ENCODE measurements at places on chromosomes 13 and 19.

- no peak for DNase-seq
These were observed 98.8 kb downstream of the ING1 start for GRCh38 chr13:110812121-110812868.

- DNase-seq = no peak
These were observed 47.6 kb upstream of the MAP3K10 start for GRCh38 chr19:40143612-40144011.

GRCh38 chr19:51398096-51398704 lies 7.8 kb upstream of the C19orf84 start:
- no peak for DNase-seq

DNA sequence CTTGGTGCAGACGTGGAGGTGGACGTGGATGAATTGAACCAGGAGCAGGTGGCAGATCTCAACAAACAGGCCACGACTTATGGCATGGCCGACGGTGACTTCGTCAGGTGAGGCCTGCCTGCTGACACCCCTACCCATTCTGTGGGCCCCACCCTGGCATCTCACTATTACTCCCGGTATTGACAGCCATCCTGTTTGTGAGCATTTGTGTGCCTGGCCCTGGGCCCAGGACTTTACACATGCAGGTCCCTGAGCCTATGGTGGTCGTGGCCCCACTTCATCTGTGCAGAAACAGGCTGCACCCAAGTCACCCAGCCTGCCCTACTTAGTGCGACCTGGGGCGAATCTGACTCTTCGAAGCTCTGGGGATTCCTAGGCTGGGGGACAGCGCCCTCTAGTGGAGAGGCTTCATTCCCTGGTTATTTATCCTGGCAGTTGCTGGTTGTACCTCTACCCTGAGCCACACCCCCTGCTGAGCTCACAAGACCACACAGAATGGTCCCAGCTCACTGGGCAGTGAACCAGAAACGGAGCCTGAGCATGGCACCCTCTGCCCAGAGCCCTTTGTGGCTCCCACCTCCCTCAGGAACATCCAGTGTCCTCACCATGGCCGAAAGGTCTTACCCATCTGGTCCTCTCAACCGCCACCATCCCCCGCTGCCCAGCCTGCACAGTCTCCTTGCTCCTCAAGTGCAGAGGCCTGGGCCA lies 16.9 kb downstream of the ZNF296 start:
- peak; percentile 77 for DNase-seq

DNA sequence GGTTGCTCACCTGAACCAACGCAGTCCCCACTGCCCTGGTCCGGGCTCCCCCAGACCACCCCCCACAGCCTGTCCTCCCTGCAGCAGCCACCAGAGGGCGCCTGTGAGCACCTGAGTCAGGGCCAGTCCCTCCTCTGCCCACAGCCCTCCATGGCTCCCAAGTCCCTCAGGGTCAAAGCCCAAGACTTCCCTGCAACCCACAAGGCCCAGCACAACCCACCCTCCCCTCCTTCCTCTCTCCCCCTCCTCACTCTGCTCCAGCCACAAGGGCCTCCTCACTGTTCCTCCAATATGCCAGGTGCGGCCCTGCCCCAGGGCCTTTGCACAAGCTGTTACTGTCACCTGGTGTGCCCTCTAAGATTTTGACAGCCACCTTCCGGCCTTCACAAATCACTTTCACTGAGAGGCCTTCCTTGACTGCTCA lies 10.9 kb downstream of the GNA15 start:
- DNase-seq = no peak

DNA sequence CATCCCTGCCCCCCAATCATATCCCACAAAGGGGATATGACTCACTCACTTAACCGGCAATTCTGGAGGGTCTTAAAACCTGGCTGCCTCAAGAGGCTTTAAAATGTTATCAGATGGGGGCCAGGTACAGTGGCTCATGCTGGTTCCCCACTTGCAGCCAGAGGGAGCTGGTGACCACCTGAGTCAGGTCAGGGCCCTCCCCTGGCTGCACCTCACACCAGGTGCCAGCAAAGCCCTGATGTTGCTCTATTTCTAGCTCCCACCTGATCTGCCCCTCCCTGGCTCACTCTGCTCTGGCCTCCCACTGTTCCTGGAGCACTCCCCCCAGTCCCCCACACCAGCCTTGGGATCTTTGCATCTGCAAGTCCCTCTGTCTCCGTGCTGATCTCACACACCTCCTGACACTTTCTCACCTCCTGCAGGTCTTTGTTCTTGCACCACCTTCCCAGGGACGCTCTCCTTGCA lies 14.2 kb downstream of the HPN start:
- DNase-seq = no peak

DNA sequence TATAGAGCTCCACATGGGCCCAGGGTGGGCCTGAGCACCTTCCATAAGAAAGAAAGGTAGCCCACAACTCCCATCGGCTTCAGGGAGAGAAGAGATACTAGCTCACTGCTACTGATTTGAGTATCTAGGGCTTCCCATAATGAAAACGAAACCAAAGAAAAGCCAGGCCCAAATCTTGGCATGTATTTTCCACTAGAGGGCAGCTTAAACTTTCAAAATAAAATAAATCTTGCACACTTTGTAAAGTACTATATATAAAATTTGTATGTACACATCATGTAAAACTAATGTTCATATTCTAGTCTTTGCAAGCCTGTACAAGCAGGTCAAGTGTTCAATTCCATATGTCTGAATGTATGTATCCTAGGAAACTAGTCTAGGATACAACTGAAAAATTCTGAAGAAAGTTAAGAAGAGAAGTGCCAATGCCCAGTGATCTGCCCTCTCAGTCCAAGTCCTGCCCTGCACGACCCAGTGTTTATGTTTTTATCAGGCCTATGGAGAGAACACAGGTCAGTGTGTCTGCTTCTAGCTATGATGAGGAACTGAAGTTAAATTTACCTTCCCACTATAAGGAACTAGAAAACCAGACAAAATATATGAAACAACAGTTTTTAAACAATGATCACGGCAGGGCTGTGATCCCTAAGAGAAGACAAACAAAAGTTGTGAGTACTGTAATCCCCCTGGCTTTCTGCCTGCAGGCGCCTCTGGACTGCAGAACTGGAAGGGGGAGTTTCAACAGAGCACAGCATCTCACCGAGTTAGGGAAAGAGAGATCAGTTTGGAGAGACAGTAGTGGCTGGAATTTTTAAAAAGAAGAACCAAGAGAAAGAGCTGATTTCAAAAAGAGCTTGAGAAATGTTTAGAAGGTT lies 475.7 kb downstream of the UQCRFS1 start:
- DNase-seq = peak; percentile 55

- no peak for DNase-seq
These were observed 610.6 kb upstream of the ATXN8OS start for GRCh38 chr13:69496981-69497380.

GRCh38 chr19:31560086-31561060 lies 211.1 kb upstream of the TSHZ3 start:
- DNase-seq = no peak

DNA sequence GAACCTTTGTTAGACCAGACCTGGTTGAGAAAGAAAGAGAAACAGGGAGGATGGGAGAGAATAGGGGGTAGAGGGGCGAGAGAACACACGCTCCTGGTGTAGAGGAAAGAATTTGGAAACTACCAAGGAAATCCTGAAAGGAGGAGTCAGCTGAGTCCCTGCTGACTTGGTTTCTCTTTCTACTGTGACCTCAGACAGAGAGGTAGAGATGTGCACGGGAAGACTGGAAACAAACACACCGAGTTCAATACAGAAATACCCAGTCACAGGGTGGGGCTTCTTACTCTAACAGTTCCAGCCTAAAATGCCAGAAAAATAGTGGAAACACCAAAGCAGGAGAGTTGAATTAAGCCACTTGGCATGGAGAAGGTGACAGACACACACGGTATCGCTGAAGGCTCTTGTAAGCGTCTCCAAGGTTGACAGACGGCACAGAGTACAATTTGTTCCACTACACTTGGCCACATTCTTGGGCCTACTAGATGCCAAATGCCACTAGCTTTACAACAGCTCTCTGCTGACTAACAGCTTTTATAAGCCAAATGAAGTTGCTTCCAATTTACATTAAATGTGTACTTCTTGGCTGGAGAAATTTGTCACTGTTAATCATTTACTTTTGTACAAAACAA lies 28.1 kb downstream of the LATS2 start:
- DNase-seq = no peak

- no peak for DNase-seq
These were observed 91.0 kb downstream of the DACH1 start for GRCh38 chr13:71775966-71776365.

DNA sequence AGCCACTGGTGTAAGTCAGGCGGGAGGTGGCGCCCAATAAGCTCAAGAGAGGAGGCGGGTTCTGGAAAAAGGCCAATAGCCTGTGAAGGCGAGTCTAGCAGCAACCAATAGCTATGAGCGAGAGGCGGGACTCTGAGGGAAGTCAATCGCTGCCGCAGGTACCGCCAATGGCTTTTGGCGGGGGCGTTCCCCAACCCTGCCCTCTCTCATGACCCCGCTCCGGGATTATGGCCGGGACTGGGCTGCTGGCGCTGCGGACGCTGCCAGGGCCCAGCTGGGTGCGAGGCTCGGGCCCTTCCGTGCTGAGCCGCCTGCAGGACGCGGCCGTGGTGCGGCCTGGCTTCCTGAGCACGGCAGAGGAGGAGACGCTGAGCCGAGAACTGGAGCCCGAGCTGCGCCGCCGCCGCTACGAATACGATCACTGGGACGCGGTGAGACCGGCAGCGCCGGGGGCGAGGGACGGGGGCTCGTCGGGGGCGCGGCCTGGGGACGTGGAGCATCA lies at the start of gene ALKBH7:
Gene ALKBH7, plus strand, starts transcription at position 201 of the 502 bp plus-strand sequence. Its CDS starts 27 bp downstream, at position 228.
- DNase-seq = peak; percentile 100

DNA sequence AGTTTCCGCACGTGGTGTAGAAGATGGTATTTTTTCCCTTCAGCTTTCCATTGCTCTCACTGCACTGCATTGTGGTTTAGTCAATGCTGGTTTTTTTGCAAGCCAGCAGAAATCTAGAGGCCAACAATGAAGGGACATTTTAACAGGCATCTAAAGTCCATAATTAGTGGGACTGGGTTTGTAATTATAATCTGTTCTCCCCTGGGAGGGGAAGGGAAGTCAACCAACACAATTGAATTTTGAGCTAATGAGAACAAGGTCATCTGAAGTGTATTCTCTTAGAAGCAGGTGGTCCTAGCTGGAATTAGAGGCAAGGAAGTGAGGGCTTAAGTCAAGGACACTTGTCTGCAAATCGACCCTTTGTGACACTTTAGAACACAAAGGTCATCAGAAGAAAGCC lies 156.4 kb downstream of the MYO16 start:
- DNase-seq = no peak

- DNase-seq = no peak
These were observed 53.6 kb downstream of the XPO4 start for GRCh38 chr13:20848944-20849343.

DNA sequence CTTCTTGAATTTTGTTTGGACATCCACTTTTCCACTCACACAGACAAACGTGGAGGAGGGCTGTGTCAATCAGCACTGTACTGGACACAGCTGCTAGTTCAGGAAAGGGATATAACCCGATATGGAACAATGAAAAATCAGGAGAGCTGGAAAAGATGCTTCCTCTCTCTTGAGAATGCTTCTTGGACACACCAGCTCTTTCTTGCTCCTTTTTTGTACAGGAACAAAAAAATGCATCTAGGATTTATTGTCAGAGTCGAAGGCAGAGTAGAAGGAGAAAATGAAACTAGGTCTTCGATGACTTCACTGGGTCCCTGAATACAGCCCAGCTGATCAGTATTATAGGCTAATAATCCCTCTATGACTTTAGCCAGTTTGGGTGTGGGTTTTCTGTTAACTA lies 62.2 kb downstream of the PEG3 start:
- DNase-seq = no peak

DNA sequence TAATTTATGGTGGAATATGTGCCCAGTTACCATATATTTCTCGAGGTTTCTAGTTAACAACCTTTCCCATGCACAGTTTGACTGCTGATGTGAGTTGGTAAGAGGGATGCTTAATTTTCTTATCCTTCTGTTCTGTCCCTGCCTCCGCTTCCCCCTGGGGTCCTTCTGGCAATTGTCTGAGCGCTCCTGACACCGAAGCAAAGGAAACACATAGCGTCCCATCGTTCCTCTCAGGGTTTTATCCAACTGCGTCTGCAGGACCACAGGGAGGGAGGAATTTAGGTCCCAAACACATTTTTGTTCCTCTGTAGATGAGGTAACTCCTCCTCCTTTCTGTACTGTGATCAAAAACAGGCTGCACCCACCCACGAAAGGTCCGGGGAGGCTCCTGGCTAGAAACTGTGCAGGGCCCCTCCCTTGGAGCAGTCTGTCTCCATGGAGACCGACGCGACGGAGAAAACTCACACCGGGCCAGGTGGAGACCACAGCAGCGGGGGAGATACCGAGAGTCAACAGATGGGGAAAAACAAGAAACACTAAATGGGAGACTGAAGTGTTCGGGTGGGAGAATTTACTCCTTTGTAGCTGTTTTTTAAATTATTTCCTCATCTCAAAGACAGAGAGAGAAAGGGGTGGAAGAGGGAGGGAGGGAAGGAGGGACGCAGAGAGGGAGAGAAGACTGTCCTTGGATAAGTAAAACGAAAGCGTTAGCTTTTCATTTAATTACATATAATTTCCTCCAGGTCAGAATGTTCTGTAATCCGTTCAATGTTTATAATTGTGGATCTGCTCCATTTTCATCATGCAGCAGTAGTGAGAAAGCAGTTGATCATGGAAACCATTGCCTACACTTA lies 191.8 kb upstream of the NBEA start:
- DNase-seq = no peak

DNA sequence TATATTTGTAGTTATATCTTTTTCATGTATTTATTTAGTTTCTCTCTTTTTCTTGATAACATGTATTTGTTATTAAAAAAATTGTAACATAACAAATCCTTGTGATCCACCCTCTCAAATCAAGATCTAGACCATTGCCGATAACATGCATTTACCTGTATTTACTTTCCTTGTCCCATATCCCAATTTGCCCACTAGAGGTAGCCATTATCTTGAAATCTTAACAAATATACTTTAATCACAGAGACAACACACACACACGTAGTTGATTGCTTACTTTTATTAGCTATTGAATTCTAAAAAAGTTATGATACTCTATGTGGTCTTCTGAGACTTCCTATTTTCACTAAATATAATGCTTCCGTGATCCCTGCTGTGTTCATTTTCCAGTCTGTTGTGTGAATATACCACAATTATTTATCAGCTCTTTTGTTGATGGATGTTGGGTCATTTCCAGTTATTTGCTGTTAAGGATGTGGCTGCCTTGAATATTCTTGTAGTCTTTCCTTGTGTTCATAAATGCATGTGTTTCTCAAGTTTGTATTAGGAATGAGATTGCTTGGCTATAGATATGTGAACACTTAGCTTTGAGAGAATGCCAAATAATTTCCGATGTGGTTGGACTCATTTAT lies 31.3 kb upstream of the ZMYM2 start:
- DNase-seq = no peak

- peak; percentile 72 for DNase-seq
These were observed 29.1 kb upstream of the POP4 start for GRCh38 chr19:29576761-29577648.

- peak; percentile 14 for DNase-seq
These were observed 1263.1 kb downstream of the PCDH9 start for GRCh38 chr13:65966991-65967451.
